CD8-positive, alpha-beta memory T cell (primary cell): ENCODE measurements at places on chromosomes 1 and 21. TPM values are rescaled to one million over a fixed set of nuclear protein-coding genes. Genes with fewer than 3 reads are reported as not detected.
A peak's percentile ranks its signal among the peaks of the same experiment; 100 is the strongest.

DNA sequence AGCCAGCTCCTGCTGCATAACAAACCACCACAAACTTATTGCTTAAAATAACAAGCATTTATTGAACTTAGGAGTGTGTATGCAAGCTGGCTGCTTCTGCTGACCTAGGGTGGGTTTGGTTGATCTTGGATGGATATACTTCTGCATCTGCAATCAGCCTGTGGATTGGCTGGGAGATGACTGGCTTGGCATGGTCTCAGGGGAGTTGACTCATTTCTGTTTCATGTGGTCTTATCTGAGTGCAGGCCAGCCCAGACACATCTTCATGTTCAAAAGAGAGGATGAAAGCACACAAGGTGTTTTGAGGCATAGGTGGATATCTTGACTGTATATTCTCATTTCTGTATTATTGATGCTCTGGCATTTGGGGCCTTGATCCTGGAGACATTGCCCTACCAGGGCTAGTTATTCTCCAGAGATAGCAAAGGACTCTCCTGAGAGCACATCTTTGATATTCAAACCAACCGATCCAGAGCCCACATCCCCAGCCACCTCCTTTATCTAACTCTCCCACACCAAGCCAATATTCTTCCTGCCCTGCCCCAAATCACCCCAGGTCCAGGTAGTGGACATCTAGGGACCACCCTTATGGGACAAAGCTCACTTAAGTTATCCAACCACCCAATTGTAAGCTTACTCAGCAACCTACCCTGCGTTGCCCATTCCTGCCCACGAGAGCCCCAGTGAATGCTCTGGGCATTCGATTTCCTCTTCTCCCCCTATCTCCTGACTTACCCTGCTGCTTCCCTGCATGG is 350.8 kb downstream of the PTPRU start:
- no peak for DNase-seq
- H3K27ac ChIP-seq, result no peak overlapping the region
- H3K4me3 ChIP-seq, result no peak overlapping the region

- H3K4me1 ChIP-seq, result no peaks in the 10 kb centered on the region
- H3K27me3 ChIP-seq, result no peaks in the 10 kb centered on the region
- no peak for DNase-seq
- H3K36me3 ChIP-seq, result no peaks in the 10 kb centered on the region
- H3K27ac ChIP-seq, result no peak overlapping the region
Measured at GRCh38 chr1:18282851-18283600, 175.4 kb downstream of the IGSF21 start.

DNA sequence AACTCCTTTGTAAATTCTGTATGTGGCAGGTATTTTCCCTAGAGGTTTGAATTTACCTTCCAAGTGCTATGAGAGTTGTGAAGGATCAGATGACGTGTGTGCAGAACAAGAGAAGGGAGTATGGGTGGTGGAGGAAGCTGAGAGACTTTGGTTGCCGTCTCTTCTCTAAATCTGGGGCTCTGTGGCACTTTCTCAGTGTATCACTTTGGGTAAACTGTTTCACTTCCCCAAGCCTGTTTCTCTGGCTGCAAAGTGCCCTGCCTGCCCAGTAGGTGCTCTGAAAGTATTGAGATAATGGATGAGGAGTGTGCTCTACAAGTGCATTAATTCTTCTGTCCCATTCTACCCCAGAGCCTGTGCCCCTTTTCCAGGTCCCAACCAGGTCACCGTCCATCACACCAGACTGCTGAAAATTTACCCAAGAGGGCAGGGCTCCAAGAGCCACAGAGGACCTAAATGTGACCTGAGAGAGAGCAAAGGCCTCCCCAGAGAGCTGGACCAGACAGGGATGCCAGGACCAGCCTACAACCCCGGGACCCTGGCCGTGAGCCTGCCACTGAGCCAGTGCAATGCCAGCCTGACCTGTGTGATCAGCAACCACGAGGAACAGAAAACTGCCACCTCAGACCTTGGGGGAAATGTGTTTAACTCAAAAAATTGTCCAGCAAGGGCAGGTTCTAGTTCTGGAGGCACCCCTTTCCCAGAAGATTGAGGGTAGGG is 131.6 kb upstream of the ETV3 start:
- H3K27ac ChIP-seq, result no peak overlapping the region
- DNase-seq, result no peak
- H3K4me3 ChIP-seq, result no peak overlapping the region
- no peaks in the 10 kb centered on the region for H3K36me3 ChIP-seq
- H3K4me1 ChIP-seq, result no peaks in the 10 kb centered on the region

- H3K27me3 ChIP-seq, result no peaks in the 10 kb centered on the region
- H3K36me3 ChIP-seq, result peaks cover 20% of the 10 kb centered on the region
- no peak overlapping the region for H3K4me3 ChIP-seq
- no peak for DNase-seq
- no peaks in the 10 kb centered on the region for H3K4me1 ChIP-seq
Measured at GRCh38 chr1:200971428-200971903, 52.0 kb downstream of the KIF21B start.

DNA sequence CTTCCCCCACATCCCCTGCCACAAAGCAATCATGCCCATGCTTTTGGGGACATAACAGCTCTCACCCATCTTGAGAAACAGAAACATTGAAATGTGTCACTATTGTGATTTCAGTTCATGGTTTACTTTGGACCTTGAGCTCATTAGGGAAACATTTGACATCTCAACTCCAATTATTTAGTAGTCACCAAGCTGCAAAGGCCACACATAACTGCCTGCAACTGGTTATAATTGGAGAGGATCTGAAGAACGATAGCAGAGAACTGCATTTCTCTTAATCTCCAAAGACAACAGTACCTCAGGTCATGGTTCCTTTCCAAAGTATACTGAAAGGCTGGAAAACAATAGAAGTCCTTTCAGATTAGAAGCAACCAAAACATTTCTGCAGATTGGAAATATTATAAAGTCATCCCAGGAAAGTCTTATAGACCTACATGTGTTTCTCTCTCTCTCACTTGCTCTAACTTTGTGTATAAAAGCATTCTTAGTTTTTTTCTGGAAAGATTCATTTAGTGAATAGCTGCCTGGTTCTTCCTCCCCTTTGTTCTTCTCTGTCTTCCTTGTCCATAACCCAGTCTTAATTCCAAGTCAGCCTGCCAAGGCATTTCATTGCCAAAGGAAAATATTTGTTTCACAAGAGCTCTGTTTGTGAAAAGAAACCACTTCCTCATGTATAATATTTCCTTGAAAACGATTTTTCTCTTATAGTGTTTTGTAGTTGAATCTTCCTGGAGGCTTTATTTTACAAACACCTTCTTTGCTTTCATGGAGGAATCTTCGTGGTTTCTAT is 426.8 kb downstream of the ADGRL2 start:
- no peaks in the 10 kb centered on the region for H3K4me1 ChIP-seq
- H3K4me3 ChIP-seq, result no peak overlapping the region
- H3K27ac ChIP-seq, result no peak overlapping the region
- no peak for DNase-seq
- no peaks in the 10 kb centered on the region for H3K36me3 ChIP-seq

- H3K27ac ChIP-seq, result no peak overlapping the region
- peaks cover 15% of the 10 kb centered on the region for H3K36me3 ChIP-seq
- no peaks in the 10 kb centered on the region for H3K27me3 ChIP-seq
- H3K4me3 ChIP-seq, result no peak overlapping the region
Measured at GRCh38 chr21:34093083-34093482, 19.7 kb downstream of the MRPS6 start.

DNA sequence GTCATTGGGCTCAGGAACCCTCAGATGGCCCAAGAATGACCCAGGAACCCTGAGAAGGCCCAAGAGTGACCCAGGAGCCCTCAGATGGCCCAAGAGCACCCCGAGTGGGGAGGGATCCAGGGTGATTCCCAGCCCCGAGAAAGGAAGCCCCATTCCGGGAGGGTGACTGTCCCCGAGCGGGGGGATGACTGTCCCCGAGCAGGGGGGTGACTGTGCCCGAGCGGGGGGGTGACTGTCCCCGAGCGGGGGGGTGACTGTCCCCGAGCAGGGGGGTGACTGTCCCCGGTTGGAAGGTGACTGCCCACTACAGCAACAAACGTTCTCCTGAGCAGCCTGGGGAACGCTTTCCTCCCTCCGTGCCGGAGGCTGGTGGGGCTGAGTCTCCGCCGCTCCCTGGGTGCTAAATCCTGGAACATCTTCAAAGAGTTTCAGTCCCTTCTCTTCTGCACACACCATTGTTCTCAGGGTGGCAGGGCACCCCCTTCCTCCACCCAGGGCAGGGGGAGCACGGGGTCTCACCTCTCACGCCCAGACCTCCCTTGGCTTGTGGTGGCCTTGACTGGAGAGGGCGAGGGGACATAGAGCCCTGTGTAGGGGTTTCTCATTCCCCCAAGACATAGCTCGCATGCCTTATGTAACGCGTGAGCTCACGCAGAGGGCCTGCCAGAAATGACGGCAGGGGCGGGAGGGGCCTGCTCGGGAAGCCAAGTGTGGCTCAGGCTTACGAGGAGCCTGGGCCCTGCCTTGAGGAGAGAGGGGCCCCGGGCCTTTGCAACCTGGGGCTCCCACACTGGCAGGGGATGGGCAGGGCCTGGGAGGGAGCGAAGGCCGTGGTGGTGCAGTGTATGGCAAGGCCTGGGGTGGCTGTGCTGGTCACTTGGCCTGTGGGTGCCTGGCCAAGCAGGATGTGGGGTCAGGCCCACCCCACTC is 14.3 kb upstream of the SKI start:
- H3K27ac ChIP-seq, result peak overlapping the region; percentile 53
- no peak for DNase-seq
- peaks cover 15% of the 10 kb centered on the region for H3K4me1 ChIP-seq
- H3K27me3 ChIP-seq, result no peaks in the 10 kb centered on the region

GRCh38 chr1:153357076-153357852 is 390 bp upstream of the S100A9 start:
- H3K36me3 ChIP-seq, result no peaks in the 10 kb centered on the region
- no peak for DNase-seq
- H3K4me3 ChIP-seq, result no peak overlapping the region
- no peak overlapping the region for H3K27ac ChIP-seq
- no peaks in the 10 kb centered on the region for H3K27me3 ChIP-seq

- no peaks in the 10 kb centered on the region for H3K27me3 ChIP-seq
- H3K4me1 ChIP-seq, result no peaks in the 10 kb centered on the region
- no peaks in the 10 kb centered on the region for H3K36me3 ChIP-seq
- no peak for DNase-seq
Measured at GRCh38 chr1:3135744-3136455, 66.9 kb downstream of the PRDM16 start.

DNA sequence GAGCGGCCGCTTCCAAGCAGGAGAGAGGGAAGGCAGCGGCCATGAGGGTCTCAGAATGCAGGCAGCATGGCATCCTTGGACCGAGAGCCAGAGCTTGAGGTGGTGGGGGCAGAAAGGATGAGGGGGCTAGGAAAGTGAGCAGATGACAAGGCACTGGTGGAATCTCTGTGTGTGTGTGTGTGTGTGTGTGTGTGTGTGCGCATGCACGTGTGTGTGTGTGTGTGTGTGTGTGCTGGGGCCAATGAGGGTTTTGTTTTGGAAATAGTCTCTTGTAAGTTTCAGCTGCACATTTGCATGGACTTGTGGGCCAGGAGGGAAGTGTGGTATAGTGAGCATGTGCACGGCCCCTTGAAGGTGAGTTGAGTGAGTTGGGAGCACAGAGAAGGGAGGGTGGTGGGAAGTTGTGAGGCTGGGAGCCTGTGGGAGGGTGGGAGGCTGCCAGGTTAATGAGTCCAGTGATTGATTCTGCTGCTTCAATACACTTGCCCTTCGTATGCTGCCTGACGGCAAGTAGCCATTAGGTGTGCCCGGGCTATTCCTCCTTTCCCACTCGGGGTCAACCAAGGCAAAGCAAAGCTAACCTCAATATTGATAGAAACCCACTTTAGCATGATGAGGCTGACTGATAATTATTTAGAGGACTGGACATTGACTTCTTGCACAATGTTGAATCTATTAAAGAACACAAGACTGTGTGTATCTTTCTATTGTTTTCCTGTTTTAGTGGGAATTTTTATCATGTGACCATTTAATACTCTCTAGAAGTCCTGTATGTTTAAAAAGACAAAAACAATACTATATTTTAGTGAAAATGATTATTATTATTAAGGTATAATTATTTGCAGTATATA is 80.3 kb downstream of the PROX1 start:
- no peak for DNase-seq
- no peak overlapping the region for H3K27ac ChIP-seq
- no peaks in the 10 kb centered on the region for H3K4me1 ChIP-seq
- no peaks in the 10 kb centered on the region for H3K27me3 ChIP-seq
- H3K36me3 ChIP-seq, result no peaks in the 10 kb centered on the region

- H3K27me3 ChIP-seq, result no peaks in the 10 kb centered on the region
- no peak overlapping the region for H3K4me3 ChIP-seq
- H3K36me3 ChIP-seq, result no peaks in the 10 kb centered on the region
- H3K27ac ChIP-seq, result no peak overlapping the region
- no peaks in the 10 kb centered on the region for H3K4me1 ChIP-seq
Measured at GRCh38 chr1:219566951-219567947, 45.7 kb downstream of the ZC3H11B start.

- H3K27me3 ChIP-seq, result no peaks in the 10 kb centered on the region
- DNase-seq, result no peak
- H3K36me3 ChIP-seq, result no peaks in the 10 kb centered on the region
- H3K27ac ChIP-seq, result no peak overlapping the region
Measured at GRCh38 chr1:196178083-196178635, 430.1 kb downstream of the KCNT2 start.

DNA sequence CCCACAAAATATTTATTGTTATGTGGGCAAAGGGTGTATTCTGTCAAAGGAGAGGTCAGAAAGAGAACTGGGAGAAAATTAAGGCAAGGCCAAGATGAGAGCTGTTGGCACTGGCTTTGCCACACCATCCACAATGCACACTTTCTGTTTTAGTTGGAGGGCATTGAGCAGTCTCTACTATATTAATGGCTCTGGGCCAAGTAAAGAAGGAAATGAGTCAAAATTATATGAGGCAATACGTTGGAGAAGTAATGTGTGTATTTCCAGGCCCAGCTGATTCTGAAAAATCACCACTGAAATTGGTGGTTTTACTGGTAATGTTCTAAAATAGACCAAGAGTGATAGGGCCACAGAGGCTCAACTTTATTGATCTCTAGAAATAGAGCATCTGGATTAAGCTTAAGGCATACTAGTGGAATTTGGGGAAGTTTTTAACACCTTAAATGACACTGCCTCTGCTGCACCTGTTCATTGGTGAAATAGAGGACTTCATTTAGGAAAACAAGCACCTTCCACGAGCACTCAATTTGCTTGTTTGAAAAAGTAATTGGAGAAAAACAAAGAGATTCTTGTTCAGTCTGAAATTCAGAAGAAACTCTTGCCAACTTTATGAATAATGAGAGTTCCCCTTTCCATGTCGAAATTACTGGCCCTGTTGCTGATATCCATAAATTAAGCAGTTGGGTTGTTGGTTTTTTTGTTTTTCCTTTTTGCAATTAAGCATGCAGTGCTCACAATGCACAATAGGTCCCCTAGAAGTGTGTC is 424.9 kb downstream of the ADGRL2 start:
- no peaks in the 10 kb centered on the region for H3K27me3 ChIP-seq
- no peaks in the 10 kb centered on the region for H3K36me3 ChIP-seq

KCNK2 gene
- not detected for polyA plus RNA-seq

CLCA4 gene
- polyA plus RNA-seq, result not detected

CLDN14 gene
- not detected for polyA plus RNA-seq

CLCNKB gene
- polyA plus RNA-seq, result not detected

POU2F1 gene
- 11.8 TPM for polyA plus RNA-seq

KRTCAP2 gene
- 576 TPM for polyA plus RNA-seq
